Right ventricle myocardium inferior (tissue), 1 donor: ENCODE measurements at places on chromosomes 5 and 9. TPM values are rescaled to one million over a fixed set of nuclear protein-coding genes. Genes with fewer than 3 reads are reported as not detected.

The GRM6 gene
- not detected for total RNA-seq

The ELAVL2 gene
- not detected for total RNA-seq

The PRDM9 gene
- not detected for total RNA-seq

The KIF4B gene
- total RNA-seq: not detected

The KDM3B gene
- 36.3 TPM for total RNA-seq

The ZNF474 gene
- total RNA-seq: not detected

The ADAMTSL2 gene
- 9.5 TPM for total RNA-seq

The EPB41L4B gene
- total RNA-seq: 8.1 TPM

DNA sequence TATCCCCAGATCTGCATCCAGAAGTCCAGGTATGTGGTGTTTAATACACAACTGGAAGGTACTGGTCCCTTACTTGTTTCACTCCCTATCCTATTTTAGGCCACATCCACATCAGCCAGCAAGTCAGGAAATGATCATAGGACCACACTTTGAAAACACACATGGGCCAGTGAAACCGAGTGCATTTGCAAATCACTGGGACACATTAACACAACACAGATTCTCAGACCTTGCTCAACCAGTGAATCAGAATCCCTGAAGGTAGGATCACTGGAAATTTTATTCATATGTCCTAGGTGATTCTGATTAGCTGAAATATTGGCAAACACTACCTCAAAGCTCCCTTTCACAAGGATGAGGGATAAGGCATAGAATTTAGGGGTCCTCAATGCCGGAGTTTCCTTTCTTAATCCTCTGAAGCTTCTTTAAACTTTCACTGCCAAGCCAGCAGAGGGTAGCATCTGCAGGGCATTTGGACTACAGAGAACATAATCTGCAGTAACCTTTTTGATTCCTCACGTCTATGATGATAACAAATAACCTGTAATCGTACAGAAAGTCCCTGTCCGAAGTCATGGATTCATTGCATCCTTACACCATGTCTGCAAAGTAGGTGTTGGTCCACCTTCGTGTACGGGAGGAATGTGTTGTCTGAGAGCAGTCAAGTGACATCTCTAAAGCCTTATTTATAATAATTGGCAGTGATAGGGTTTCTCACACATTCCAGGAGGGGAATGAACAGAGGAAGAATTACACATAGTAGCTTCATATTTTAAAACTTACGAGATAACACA is 11.0 kb upstream of the ABLIM3 start:
- DNase-seq: no peak

DNA sequence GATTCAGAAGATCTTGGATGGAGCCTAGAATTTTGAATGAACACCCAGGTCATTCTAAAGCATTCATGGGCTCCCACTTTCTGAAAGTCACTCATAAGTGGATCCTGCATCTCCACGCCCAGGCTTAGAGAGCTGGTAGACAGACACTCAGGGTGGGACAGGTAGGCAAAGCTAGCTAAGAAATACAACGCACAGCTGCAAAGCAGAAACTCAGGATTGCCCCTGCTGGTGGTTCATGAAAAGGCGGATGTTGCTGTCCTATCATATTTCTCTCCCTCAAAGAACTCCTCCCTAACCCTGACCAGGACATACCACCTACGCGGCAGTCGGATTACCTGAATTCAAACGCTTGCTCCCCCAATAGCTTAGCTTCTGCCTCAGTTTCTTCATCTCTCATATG is 226.5 kb downstream of the GLIS3 start:
- DNase-seq: no peak

DNA sequence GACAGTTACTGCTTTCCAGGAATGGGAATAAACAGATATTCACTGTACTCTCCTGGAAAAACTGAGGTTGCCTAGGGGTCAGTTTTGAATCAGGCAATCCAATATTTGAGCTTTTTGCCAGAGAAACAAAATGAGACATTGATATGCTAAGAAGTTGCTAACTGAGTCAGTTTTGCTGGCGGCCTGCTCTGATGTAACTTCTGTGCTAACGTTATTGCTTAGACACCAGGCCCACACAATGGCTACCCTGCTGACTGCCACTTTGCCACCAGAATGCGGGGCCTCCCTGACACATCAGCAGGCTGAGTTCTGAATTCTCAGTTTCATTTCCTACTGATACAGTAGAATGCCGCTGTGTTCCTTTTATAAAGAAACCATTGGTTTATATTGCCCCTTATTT is 18.2 kb upstream of the ZNF618 start:
- DNase-seq: no peak

DNA sequence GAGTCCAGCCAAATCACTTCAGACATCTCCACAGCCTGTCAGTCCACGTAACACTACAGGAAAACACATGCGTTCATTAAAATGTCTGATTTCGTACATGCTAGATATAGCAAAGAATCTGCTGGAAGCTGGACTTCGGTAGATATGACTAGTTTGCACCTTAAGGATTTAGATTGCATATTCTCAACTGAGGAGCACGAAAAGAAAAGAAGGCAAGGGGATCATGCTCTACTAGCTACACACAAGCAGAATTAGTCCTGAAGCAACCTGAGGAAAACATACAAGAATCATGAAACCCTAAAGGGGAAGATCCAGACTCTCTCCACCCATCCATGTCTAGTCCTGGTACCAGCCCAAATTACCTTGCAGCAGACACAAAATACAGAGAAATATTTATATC is 36.1 kb upstream of the SSBP2 start:
- no peak for DNase-seq

GRCh38 chr5:173743641-173744343 is 127.3 kb upstream of the BOD1 start:
- no peak for DNase-seq

DNA sequence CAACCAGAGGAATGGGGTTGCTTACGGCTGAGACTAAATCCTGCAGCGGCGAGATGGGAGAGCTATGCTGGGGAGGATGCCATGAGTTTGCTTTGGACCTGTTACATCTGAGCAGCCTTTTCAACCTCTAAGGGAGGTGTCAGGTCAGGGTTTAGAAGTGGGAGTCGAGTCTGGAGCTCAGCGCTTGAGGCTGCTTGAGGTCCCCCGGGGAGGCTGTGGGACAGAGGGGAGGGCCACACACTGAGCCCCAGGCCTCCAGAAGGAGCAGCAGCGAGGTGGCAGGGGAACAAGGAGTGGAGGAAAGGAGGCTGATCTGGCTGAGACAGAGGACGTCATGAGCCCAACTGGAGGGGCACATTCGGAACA is 1.9 kb upstream of the QSOX2 start:
- no peak for DNase-seq

GRCh38 chr5:135215617-135216470 is 181.8 kb upstream of the PITX1 start:
- DNase-seq: no peak

GRCh38 chr5:58746321-58746720 is 163.4 kb downstream of the RAB3C start:
- no peak for DNase-seq

DNA sequence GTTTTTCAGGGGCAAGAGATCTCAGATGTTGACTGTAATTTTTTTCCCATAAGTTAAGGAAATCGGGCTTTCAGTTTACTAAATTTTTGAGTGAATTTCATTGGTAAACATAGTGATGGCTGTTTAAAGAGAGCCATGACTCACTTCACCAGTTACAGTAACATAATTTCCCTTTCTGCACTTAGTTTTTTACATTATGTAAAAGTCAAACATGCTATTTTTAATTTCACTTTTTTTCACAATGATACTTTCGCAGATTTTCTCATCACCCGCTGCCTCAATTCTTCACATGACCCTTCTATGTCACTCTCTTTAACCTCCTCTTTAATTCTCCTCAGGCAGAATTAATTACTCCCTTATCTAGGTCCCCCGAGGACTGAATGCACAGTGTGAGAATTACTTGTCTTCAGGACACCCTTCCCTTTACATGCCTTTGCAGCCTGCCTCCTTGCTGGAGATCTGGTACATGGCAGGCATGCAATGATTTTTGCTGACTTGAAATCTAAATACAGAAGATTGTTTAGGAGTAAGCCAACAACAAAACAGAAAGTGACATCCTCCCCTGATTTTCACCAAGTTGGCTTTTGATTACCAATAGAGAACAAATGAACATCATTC is 217.5 kb upstream of the S1PR3 start:
- no peak for DNase-seq

DNA sequence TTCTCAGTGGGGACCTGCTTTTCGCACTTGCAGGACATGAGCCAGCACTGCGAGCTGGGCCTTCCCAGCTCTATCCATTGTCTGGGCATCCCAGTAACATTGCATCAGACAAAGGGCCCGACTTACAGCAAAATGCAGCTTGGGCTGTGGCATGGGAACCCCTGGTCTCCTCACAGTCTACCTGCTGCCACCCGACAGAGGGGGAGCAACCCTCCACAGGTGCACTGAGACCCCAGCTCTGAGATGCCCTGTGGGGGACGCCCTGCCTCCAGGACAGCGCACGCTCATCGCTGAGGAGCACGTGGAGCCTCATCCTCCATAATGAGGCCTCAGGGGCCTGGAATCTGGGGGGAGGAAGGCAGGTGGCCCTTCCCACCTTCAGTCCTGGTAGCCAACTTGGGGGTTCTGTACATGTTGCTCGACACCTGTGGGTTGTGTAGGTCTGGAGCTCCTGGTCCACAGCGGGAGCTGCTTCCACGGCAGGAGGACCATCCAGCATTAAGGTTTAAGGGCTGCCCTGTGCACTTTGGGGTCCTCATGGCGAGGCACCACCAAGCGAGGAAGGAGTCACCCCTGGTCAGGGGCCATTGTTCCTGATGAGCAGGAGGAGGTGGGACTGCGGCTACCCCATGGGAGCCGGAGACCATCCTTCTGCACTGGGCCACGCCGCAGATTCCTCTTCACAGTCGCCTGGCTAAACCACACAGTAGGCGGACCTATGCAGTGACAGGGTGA is 376.5 kb upstream of the IRX1 start:
- no peak for DNase-seq

GRCh38 chr9:84393266-84393950 is 52.9 kb upstream of the SLC28A3 start:
- no peak for DNase-seq

DNA sequence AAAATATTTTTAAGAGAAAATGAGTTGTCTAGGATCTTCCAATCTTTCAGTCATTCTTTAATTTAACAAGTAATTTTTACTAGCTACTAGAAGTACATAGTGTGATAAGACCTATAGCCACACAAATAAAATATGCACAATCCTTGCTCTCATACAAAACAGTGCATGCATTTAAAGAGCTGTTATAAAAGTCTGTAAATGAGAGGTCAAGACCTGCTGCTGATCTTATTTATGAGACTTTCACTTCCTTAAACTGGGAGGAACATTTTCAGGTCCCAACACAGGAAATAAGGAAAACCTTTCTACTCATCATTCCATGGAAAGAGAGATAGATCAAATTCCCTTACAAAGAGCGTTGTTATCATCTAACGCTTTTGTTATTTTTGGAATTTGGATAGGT is 54.2 kb upstream of the PAM start:
- DNase-seq: no peak

DNA sequence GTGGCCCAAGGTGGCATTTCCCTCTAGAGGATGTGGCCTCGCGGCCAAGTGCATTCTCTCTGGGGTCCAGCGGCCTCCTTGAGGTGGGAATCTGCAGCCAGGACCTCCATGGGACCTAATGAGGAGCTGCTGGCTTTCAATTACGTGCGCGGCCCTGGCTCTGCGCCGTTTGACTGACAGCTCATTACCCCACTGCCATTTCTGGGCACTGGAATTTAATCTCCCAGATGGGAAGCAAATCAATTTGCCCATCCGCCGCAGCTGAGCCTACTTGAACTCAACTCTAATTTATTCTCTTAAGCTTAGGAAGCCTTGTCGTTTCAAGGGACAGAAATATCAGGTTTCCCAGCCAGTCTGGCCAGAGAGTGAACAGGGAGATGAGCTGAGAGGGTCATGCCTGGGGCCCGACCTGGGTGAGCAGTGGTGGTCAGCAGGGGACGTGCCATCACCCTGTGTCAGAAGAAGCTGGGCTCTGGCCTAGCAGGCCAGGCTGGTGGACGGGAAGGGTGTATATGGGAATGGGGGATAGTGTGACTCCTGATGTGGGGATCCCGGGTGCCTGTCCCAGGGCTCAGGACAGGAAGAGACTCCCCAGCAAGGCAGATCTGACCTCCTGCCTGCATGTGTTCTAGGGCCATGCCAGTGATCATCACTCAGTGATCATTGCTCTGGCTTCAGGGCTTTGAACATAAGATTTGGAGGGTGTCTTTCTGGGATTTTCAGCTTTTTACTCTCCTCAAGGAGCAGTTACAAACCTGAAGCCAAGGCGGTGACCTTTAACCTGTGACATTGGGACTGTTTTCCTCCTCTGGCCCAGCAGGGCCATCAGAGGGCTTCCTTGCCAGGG is 69.7 kb downstream of the MACROH2A1 start:
- no peak for DNase-seq

DNA sequence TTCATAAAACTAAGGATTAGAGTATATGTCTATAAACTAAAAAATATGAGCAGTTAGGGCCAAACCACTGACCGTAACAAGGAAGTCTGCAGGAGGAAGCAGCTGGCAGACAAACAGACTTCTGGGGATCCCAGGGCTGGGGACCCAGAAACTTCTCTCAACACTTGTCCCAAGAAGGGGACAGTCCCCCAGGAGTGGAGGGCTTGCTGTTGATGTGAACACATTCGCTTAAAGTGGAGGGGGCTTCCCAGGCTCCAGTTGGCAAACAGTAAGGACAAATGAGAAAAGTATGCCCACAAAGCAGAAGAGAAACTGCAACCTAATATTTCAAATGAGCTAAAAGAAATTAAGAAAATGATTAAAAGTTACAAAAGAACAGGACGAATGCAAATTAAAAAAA is 83.7 kb downstream of the PDE8B start:
- DNase-seq: no peak

GRCh38 chr9:19442240-19442639 is 33.4 kb downstream of the ACER2 start:
- no peak for DNase-seq

DNA sequence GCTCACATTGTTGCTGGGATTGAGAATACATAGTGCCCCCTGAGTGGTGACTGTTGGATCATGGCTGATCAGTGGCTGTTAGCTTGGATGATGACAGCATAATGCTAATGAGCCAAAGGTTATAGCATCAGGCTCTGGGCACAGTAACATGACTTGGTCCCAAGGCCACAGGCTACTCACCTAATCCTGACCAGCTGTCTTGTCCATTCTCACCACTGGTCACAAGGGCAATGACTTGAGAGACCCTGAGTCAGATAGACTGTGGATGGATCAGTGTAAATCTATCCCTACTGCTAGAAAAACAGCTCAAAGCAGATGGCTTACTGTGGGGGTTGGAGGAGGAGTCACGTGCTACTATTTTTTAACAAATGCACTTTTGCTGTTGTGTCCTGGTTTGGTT is 74.7 kb downstream of the AOPEP start:
- DNase-seq: no peak

DNA sequence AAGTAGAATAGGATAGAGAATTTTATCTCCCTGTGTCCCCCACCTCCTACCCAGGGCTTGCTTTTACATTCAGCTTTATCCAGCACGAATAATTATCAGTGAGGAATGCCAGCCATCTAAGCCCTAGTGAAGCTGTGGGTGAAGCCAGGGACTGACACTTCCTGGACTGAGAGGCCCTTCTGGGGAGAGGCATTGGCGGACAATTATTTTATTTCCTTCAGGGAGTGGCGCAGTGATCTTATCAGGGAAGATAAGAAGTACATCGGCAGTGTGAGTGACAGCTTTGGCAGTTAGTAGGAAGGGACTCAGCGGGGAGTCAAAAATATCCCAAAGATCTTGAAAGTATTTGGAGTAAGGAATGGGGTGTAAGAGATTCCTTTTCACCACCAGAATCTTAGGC is 34.9 kb upstream of the RPS23 start:
- DNase-seq: no peak

GRCh38 chr5:149616727-149617285 is 35.5 kb downstream of the ARHGEF37 start:
- DNase-seq: no peak
